NCI-H226 (cell line): ENCODE measurements at places on chromosomes 5 and 9.

DNA sequence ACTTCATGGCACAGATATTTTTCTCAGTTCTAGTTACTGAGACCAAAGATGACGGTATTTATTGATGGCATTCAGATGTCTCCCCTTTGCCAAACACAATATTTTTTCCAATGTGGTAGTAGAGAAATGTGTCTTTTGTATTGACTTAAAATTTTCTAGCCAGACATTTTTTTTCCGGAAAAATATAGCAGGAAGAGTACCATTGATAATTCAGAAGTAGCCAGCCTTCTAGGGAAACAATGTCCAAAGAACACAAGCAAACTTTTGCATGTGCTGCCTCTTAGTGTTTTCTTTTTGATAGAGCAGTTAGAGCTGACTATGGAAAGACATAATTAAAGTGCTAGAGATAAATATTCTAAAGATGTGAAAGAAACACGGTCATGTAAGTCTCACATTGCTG, 231.4 kb downstream of the MARCHF11 start:
- DNase-seq: no peak

DNA sequence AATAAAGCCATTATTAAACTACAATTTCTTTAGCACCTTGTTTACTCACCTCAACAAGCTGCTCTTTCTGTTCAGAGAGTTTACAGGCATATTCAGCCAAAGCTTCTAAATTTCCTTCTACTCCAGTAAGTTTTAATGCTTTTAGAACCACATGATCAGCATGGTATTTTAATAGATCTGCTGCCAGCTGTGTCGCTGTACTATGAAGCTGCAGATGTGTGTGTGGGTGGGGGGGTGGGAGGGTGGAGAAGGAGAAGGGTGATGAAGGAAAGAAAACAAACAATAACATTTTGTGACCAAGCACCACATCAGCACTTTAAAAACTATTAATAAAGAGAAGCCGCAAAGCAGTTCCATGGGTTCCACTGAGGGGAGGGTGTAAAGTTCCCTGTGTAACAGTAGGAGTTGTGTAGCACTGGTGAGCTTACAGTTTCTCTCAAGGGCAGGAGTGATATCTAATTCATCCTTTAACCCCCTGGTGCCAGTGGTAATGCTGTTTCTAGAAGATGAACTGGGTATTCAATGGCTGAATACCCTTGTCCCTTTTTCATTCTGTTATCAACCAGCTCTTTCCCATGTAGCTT, 38.5 kb downstream of the ABITRAM start:
- no peak for DNase-seq

- no peak for DNase-seq
Observed at GRCh38 chr9:121634329-121635261, 16.8 kb upstream of the DAB2IP start.

DNA sequence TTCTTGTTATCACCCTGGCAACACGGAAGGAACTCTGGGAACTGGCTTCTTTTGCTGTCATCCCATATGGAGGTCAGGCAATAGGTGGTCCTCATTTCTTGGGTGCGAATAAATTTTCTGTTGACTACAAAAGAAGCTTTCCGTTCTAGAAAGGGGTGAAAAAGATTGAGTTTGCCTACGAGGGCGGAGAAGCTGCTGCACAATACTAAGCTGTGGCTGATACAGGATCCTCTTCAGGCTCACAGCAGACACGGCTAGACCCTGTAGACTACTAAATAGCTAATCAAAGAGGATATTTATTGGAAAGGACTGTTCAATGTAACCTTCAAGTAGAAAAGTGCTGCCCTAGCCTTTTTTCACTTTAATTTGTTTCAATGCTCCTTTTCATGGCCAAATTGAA, 58.1 kb downstream of the TJP2 start:
- no peak for DNase-seq

DNA sequence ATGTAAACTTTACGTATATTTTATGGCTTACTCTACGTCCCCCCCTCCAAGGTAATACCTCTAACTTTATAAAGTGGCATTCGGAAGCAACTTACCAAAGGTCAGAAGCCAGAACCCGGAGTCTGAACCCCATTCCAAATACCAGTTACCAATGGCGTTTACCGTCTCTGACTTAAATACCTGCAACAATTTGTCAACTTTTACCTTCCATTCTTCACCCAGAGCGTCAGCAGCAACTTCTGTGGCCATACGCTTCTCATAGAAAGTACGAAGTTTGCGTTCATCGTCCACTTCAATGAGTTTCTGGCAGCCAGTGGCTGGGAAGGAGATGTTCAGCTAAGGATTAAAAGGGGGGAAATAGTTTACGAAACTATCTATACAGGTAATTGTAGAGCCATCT, 753 bp downstream of the RPS6 start:
- DNase-seq: no peak

DNA sequence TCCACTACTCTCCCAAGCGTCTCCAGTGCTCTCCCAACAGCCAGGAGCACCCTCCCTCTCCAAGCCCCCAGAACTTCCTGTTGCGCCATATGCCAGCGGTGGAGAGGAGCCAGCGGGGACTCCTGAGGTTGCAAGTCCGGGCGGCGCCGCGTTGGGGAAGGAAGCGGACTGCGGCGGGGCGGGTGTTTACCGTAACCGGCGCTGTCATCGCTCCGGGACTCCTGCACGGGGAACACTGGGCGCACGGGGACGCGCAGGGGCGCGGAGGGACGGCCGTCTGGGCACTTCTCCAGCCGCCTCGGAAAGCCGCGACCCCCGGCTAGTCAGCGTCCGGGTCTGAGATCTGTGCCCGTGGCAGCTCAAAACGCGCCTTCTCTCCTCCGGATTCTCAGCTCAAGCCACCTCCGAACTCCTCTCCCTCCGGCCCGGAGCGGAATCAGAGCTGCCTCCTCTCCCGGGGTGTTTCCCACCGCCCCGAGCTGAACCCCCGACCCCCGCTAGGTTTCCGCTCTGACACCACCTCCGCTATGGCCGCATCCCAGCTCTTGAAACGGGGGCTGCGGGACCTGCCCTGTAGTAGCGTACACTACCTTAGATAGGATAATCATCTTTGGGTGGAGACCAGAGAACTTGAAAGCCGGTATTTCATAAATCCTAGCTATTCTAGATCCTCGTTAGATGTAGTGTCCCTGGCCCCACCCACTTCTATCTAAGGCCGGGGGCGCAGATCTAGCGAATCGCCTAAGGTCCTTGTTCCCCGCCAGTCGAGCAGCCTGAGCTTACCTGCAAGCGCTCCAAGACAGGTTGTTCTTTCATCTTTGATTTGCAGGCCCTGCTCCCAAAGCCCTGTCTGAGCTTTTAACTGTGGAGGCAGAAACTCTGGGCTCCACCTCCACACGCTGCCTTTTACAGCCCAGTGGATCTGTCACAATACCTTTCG, at the start of gene TRPM6:
TSS of gene TRPM6 (minus strand) at position 881 of the 940 bp plus-strand sequence. CDS start at position 816, 65 bp downstream.
- peak; percentile 57 for DNase-seq

DNA sequence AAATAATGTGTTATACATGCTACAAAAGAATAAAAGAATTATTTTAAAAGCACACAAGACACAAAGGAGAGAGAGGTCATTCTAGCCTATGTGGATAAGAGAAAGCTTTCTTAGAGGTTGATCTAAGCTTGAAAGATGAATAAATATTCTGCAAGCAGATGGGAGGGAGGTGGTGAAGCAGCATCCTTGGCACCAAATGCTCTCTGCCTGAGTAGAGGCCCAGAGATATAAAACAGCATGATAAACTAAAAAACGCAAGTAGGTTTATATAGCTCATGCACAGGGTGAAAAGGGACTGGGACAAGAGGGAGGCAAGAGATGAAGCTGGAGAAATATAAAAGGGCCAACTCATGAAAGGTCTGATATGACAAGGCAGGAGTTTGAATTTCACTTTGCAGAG, 283.2 kb upstream of the POU5F2 start:
- no peak for DNase-seq

DNA sequence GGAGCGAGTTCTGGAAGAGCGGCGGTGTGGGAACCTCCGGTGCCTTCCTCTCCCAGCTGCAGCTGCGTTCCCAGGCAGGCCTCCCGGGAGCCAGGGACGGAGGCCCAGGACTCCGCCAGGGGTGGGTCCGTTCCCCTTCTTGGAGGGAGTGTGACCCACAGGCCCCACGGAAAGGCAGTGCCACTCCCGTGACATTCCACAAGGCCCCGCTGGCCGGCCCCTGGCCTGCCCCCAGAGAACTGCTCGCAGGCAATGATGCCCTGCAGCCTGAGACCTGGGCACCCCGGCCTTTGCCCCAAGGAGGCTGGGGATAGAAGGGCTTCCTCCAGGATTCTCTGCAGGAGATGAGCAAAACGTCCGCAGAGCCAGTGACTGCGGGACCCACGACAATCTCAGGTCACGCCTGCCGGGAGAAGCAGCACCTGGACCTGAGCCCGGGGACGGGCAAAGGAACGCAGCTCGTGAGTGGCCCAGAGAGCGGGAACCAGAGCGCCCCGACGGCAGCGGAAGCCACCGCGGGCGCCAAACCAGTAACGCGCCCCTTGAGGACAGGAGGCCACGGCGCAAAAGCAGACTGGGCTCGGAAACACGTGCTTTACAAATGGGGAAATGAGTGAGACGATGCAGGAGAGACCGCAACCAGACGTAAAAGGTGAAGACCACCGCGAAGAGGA, 9.3 kb downstream of the OBP2B start:
- no peak for DNase-seq

DNA sequence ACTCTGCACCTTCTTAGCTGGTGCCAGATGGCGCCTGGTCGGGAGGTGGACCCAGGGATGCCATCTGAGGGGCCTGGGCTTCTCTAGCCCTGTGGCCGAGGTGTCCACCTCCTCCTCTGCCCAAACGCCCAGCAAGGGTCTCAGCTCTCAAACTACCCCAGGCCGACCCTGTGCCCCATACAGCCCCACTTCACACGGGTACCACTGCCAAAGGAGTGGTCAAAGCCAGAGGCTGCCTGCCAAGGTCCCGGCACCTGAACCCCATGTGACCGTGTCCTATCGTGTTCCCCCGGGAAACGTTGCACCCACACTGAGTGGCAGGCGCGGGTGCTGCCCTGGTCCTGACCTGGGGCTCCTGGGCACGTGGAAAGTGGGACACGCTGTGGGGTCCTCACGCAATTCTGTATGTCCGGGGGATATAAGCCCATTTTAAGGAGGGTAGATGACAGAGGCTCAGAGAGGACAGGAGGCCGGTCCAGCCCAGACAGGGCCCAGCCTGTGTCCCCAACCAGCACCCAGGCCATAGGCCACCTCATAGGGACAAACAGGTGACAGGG, 1.9 kb downstream of the ENTPD8 start:
- no peak for DNase-seq

GRCh38 chr5:173670130-173670651, 53.7 kb upstream of the BOD1 start:
- DNase-seq: no peak

DNA sequence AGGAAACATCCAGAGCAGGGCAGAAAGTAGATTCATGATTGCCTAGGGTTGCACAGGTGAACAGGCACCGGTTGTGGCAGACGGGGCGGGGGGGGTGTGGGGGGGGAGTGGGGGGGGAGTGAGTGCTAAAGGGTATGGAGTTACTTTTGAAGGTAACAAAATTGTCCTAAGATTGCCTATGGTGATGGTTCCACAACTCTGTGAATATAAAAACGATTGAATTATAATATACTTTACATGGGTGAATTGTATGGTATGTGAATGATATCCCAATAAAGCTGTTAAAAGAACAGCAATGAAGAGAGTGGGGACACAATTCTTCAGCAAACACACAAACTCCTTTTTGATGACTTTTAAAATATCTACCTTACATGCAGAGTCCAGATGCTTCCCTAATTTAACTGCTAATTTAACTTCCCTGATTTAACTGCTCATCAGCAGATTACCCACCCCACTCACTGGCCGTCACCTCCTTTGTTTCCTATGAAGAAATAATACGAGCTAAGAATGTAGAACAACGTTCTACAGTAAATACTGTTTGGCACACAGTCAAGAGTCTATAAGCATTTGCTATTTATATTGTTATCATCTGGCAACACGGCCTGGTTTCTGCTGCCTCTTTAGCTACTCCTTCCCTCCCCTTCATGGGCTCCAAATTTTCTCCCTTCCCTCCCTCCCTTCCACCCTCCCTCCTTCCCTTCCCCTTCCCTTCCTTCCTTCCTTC, 83.5 kb downstream of the PTCH1 start:
- no peak for DNase-seq

- no peak for DNase-seq
Observed at GRCh38 chr5:145776886-145777285, 58.3 kb downstream of the PRELID2 start.

DNA sequence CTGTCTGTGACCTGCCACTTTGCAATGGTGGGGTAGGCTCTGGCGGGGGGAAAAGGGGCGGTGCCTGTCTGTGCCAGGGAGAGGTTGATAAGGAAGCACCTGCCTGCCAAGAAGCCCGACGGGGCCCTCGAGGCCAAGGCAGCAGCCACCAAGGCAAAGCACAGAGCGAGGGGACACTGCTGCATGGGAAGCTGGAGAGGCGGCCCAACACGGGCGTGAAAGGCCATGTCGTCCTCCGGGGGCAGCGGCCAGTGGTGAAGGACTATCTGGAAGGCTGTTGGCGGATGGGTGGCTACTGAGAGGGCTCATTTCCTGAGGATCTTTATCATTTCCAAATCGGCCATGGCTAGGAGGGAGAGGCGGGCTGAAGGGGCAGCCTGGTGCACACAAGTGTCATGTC, 66.4 kb downstream of the OTULIN start:
- no peak for DNase-seq

DNA sequence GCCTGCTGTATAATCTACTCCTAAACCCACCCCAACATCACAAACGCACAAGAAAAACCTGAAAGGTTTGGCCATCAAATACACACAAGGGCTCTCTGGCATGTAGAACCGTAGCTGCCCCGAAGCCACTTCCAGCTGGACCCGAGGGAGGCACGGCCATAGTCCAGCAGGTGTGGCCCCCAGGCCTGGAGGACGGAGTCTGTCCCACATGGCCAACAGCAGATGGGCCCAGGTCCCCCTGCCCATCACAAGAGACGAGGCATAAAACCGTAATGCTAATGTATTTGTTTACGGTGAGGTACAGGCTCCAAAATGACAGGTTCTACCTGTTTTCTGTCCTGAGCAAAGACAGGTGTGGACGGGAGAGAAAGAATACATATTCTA, 234.2 kb downstream of the SYK start:
- no peak for DNase-seq

DNA sequence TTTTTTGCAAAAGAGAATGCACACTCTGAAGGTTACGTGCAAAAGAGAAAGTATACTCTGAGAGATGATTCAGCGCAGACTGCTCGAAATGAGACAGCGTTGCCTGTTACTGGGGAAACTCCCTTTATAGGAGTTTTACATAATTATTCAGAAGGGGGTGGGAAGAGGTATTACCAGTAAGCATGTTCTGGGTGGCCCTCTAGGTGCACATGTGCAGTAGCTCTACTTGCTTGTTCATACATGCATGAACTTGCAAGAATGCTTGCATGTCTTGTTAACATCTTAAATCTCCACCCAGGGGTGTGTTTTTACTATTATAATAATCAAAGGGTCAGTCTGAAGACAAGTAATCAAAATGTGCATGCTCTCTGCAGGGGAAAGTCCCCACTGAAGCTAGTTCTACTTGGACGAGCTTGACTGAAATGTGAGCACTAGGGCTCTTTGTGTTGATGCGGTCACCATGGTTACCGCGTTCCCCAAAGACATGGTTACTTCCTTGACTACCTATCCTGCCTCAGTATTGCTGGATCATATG, 75.5 kb downstream of the SGCD start:
- DNase-seq: no peak

- DNase-seq: peak; percentile 42
Observed at GRCh38 chr5:145484158-145484557, 351.0 kb downstream of the PRELID2 start.
